ENCODE measurements at places on chromosomes 7 and 10.

- no peak for DNase-seq
Measured at GRCh38 chr10:123997486-123998196, 95.8 kb downstream of the CHST15 start.

GRCh38 chr7:114026486-114027089 is 107.8 kb upstream of the PPP1R3A start:
- DNase-seq = no peak

- no peak for DNase-seq
Measured at GRCh38 chr7:36407636-36408550, 18.2 kb downstream of the ANLN start.

- DNase-seq = no peak
Measured at GRCh38 chr10:36577126-36577525, 548.3 kb upstream of the ANKRD30A start.

GRCh38 chr7:129343099-129343700 is 91.0 kb upstream of the STRIP2 start:
- no peak for DNase-seq

- peak; percentile 65 for DNase-seq
Measured at GRCh38 chr10:29409241-29410054, 120.6 kb downstream of the LYZL1 start.

- DNase-seq = no peak
Measured at GRCh38 chr7:140159497-140159896, 17.3 kb downstream of the KDM7A start.

DNA sequence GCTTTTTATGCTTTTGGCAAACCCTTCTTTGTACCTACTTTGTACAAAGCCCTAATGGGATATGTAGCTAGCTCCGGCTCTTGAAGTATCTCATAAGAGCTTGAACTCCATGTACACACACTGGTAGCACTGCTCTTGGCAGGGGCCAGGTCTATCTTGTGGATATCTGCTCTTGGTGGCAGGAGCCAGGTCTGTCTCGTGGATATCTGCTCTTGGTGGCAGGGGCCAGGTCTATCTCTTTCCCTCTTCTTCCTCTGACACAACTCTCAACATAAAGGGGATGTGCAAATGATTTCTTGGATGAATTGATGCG is 91.9 kb downstream of the WNT2 start:
- DNase-seq = no peak

- peak; percentile 59 for DNase-seq
Measured at GRCh38 chr7:129829737-129830631, 122.8 kb downstream of the UBE2H start.

- DNase-seq = no peak
Measured at GRCh38 chr10:350981-351501, 215.8 kb downstream of the ZMYND11 start.

- no peak for DNase-seq
Measured at GRCh38 chr7:43441231-43442130, 141.4 kb upstream of the STK17A start.

- DNase-seq = no peak
Measured at GRCh38 chr7:94056796-94057207, 52.6 kb upstream of the BET1 start.

DNA sequence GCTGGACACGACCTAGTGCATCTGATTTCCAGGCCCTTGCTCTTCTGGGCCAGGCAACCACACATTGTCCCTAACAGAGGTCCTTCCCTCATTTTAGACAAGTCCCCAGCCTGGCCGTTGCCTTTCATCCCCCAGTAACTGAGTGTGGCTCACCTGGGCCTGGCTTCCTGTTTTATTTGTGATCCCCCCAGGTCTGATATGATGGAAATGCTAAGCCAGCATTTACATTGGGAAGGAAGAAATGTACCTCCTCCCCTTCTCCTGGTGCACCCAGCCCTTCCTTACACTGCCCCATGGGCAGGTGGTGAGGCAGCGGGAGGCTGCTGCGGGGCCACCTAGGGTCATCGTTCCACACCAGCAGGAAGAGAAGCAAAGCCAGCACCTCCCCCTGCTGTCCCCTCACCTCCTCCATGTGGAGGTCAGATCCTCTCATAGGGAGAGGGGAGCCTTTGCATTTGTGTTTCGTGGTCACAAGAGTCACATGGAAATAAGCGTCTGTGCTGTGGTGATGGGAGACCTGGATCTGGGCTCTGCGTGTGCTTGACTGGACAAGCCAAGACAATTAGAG is 108.8 kb downstream of the GLRX3 start:
- no peak for DNase-seq

DNA sequence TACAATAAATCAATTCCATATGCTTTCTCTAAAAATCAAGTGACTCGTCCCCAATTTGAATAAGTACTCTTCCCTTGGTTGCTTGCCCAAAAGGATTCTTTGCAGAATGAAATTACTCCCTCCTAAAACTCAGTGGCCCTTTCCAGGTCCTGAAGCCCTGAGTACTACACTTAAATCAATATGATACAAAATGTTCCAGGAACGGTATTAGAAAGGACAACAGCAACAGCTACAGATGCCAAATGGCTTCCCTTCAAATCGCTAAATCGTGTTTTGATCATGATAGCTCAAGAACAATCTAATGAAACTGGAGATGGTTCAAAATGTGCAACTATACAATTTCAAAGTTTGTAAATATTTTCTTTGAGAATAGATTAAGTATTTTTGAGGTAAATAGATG is 59.4 kb downstream of the TPK1 start:
- no peak for DNase-seq

DNA sequence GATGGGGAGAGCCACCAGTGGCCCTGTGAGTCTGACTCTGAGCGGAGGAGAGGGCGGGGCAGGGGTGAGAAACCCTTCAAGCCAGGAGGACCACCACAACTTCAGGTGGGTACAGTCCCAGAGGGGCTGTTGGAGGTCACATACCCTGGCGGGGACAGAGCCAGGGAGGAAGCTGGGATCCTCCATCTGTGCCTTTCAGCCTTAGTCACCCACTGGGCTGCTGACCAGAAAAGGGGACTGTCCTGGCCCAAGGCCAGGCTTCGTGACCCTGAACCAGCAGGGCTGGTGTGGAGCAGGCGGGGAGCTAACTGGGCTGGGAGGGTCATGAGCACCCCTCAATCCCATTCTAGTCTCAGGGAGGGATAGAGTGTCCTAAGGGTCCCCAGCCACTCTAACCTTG is 1.5 kb upstream of the CALHM3 start:
- no peak for DNase-seq

Data from C1 segment of cervical spinal cord (tissue), 14 donors.